ENCODE measurements at places on chromosomes 12 and 14.

GRCh38 chr14:96816281-96816680 lies 19.1 kb downstream of the VRK1 start:
- no peak for DNase-seq

DNA sequence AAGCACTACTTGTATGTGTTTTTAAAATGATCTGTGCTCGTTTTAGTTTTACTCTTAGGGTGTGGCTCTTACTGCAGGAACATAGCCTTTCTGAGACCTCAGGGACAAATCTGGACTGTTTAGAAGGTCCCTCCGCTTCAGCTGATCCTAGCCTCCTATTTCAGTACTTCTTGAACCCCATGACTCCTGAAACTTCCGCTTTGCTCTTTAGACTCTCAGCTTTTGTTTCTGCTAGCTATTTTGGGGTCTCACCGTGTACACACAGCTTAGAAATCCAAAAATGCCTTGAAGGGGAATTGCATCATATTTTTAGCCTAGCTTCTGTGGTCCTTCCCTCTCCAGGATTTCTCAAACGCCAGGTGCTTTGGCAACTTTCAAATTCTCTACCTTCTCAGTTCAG lies 8.3 kb downstream of the OR11G2 start:
- no peak for DNase-seq

DNA sequence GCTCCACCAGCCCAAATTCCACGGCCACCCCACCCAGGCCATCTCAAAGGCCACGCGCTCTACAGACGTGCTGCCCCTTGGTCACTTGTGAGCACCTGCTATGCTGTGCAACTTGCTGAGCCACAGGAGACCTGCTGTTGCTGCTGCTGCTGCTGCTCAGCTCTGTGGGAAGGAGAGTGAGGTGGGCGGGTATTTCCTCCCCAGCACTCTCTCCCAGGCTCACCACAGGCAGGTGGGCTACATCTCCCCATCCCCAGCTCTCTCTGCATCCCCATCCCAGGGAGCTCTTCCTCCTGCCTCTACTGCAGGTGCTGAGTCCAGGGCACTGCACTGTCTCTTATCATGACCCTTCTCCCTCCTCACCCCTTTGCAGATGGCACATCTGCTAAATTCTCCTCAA lies 306.9 kb downstream of the BCL11B start:
- no peak for DNase-seq

GRCh38 chr14:22691171-22691570 lies 47.0 kb upstream of the OR6J1 start:
- DNase-seq, result no peak

GRCh38 chr14:35503646-35504045 lies 30.3 kb upstream of the INSM2 start:
- no peak for DNase-seq

- no peak for DNase-seq
Measured at GRCh38 chr12:112837629-112838197, 46.2 kb downstream of the RPH3A start.

DNA sequence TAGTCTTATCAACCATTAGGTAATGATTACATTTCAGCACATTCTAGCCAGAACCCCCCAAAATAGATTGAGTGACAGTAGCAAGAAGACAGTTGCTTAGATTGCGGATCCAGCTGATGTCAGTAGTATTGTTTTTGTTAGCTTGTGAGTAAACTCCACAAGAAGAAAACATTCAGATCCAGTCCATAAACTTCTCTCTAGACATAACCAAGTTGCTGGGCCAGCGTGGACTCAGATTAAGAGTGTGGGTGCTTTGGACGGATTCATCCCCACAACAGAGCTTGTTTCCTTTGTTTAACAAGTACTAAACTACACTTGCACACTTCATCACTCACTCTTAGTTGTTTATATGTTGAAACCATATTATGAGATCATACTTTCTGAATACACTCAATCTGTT lies 293.4 kb downstream of the NPAS3 start:
- no peak for DNase-seq

- no peak for DNase-seq
Measured at GRCh38 chr12:2588345-2588744, 206.4 kb upstream of the FKBP4 start.

- DNase-seq, result no peak
Measured at GRCh38 chr14:57189070-57189469, 79.6 kb downstream of the EXOC5 start.

DNA sequence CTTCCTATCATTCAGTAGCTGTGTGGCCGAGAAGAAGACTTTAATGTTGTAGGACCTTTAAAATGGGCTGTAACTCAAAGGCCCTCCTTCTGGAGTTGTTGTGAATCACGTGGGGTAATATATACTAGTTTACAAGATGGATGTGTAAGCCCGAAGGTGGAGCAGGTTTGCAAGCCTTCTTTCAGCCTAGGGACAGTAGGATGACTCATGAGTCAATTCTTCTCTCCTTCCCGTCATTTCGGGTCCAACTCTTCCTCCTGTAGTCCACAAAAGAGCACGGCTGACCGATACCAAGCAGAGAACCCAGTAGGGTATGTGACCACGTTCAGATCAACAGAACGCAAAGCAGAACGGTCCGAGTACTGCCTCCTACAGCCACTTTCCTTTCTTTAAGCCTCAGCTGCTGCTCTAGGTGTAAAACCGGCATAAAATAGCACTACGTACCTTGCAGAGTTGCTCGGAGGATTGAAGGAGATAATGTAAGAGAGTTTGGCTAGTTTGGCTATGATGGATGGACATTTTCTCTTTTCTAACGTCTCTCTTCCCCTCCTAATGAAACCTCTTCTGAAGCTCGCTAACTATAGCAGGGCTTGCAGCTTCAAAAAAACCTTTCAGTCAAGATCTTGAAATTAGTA lies 1.3 kb upstream of the RASSF3 start:
- no peak for DNase-seq

GRCh38 chr12:5648692-5649359 lies 216.9 kb downstream of the NTF3 start:
- no peak for DNase-seq

- DNase-seq, result no peak
Measured at GRCh38 chr12:15526033-15526432, 203.7 kb downstream of the PTPRO start.

DNA sequence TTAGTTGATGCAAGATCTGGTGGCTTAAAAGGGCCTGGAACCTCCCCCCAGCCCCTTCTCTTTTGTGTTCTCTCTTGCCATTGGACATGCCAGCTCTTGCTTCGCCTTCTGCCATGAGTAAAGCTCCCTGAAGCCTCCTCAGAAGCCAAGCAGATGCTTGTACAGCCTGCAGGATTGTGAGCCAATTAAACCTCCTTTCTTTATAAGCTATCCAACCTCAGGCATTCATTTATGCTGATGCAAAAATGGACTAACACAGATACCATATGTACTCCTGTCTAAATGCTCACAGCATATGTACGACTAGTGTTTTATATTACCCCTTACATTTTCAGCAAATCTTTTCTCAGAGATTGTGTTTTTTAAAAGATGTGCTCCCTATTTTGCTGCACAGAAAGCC lies 26.7 kb downstream of the CLEC1A start:
- DNase-seq, result no peak

DNA sequence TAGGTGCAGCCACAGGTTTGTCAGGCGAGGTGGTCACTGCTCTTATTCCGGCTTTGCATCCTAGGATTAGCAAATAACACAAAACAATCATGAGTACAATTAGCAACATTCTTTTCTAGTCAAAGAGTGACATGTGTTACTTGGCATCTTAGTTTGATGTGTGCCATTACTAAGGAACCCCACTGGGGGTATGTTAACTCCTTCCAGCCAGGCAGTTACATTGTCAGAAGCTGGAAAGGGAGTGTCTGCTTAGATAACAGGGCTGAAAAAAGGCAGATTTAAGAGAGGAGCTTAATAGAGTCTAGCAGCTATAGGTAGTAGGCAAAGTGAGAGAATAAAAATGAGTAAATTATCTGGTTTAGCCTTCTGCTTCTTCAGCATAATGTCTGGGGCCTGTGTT lies 30.5 kb upstream of the METAP2 start:
- no peak for DNase-seq

GRCh38 chr12:105369014-105369413 lies 38.5 kb downstream of the C12orf75 start:
- DNase-seq, result no peak

- no peak for DNase-seq
Measured at GRCh38 chr12:28759333-28759732, 389.7 kb upstream of the FAR2 start.

Data from stimulated activated CD8-positive, alpha-beta memory T cell treated with anti-CD3 and anti-CD28 coated beads, Interleukin-7, amount 100 ng/mL, for 1 hour (primary cell).